H1 (cell line): ENCODE measurements at places on chromosomes 2 and 18.

DNA sequence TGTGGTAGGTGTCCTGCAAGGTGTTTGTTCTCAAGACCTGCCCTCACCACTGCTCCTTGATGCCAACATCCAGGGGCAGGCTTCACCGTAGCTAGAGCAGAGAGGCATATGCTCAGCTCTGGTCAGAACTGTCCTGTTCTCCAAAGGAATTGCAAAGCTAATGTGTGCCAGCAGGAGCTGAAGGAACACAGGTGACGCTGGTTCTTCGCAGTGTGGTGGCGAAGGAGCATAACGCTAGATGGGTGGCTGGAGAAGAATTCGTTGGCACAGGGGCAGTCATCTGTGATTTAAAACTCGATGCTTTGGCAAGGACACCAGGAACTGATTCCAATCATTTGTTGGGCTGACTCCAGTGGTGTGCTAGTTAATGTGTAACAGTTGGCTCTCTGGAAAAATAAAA lies 11.4 kb upstream of the PER2 start:
- no peak for DNase-seq

GRCh38 chr18:23237524-23238151 lies 102.4 kb downstream of the CABLES1 start:
- DNase-seq = no peak

DNA sequence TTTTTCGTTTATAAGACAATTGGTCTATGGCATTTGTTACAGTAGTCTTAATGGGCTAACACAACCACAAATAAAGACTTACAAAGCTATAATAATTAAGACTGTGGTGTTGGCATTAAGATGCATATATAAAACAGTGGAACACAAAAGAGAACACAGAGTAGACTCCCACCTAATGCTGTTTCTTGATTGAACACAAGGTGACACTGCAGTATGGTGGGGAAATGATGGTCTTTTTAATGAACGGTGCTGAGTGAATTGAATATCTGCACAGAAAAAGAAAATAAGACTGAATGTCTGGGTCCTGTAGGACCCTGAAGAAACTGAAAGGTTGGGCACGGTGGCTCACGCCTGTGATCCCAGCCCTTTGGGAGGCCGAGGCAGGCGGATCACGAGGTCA lies 1136.6 kb upstream of the NXPH2 start:
- no peak for DNase-seq

- no peak for DNase-seq
These were observed 1081.9 kb downstream of the LRP1B start for GRCh38 chr2:141048951-141049350.

DNA sequence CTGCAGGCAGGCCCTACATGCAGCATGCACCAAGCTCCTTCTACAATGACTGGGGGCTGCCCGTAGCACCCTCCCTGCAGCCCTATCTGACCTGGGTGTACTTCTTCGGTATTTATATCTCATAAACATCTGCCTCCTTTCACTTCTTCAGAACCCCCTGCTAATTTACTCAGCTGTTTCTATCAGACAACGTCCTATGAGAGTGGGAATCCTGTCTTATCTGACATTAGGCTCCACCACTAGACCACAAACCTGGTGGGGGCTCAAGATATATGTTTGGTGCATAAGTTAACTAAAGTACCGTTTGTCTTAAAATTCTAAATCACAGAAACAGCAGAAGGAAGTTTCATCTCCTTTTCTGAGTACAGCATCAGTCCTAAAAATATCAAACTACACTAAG lies 10.6 kb downstream of the HSBP1L1 start:
- no peak for DNase-seq

DNA sequence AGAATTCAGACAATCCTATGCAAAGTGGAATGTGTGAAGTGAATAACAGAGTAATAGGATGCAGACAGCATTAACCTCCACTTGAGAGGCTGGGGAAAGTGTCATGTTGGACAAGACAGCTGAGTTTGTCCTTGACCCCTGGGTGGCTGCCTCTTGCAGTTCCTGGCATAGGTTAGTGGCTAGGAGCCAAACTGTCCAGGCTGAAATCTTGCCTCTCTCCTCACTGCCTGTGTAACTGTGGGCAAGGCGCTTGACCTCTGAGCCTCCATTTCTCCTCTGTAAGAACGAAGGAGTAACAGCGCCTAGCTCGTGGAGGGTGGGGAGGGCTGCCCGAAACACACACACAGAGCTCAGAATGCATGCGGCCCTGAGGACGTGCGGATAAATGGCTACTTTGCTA lies 34.8 kb upstream of the LDLRAD4 start:
- DNase-seq = no peak
